Activated CD4-positive, alpha-beta T cell treated with anti-CD3 and anti-CD28 coated beads, Interleukin-2, amount 50 U/mL, for 4 hours (primary cell): ENCODE measurements at places on chromosomes 4 and X.

GRCh38 chrX:25726539-25726938, 411.6 kb upstream of the MAGEB18 start:
- no peak for DNase-seq

GRCh38 chr4:32117693-32118092, 1397.5 kb downstream of the PCDH7 start:
- DNase-seq: no peak

- DNase-seq: no peak
Observed at GRCh38 chr4:68145261-68145660, 15.6 kb upstream of the TMPRSS11F start.

DNA sequence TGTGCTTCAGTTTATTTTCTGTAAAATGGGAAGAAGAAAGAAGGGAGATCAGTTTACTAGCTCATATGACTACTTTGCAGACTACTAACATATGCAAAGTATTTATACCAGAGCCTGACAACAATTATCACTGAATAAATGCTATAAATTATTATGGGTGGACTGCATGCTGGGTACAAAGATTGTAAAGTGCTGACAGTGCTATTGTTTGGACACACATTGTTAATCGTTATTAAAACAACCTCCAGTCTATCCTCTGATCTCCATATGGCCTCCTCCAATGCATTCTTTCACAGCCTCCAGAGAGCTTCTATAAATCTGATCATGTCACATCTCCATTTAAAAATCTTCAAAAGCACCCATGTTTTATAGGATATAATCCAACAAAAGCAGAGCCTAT, 90.1 kb upstream of the HS3ST1 start:
- DNase-seq: no peak

DNA sequence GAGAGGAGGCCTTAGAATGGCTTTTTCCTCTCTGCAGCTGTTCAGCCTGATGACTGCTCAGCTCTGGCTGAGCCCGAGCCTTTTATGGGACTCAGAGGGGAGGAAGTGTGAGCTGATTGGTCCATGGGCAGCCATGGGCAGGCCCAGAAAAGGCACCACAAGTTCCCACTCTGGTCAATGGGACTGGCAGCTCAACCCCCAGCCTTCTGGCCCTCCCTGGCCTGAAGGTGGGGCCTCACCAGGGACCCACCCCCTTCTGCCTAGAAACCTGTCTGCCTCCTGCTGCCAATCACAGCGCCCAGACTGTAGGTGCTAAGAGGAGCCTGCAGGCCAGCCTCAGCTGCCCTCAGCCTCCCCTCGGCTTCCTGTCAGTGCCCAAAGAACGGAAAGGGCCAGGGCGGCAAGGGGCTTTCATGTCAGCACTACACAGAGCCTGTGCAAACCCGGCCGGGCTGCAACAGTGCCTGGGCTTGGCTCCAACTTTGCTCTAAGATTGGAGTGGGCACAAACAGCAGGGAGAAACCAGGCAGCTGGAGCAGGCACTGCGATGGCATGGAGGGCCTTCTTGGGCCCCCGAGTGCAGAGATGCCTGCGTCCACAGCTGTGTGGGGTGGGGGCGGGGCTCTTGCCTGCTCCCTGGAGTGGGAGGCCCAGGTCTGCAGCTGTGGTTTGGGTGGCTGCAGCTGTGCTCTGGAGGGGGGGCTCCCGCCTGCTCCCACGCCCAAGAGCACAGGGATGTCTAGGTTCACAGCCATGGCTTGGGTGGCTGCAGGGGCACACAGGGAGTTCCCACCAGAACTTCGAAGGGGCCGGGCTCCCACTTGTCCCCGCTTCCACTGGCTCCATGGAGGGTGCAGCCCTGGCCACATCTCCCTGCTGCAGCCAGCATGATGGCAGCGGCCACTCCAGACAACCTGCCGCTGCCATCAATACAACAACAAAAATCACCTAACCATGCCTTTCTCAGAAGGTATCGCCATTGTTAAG, 92.6 kb downstream of the NXF2 start:
- DNase-seq: no peak

- no peak for DNase-seq
Observed at GRCh38 chr4:3114377-3114776, 39.9 kb downstream of the HTT start.

- no peak for DNase-seq
Observed at GRCh38 chr4:1728061-1728980, 7.0 kb downstream of the TACC3 start.

GRCh38 chr4:95465010-95465409, 83.8 kb downstream of the UNC5C start:
- DNase-seq: no peak

DNA sequence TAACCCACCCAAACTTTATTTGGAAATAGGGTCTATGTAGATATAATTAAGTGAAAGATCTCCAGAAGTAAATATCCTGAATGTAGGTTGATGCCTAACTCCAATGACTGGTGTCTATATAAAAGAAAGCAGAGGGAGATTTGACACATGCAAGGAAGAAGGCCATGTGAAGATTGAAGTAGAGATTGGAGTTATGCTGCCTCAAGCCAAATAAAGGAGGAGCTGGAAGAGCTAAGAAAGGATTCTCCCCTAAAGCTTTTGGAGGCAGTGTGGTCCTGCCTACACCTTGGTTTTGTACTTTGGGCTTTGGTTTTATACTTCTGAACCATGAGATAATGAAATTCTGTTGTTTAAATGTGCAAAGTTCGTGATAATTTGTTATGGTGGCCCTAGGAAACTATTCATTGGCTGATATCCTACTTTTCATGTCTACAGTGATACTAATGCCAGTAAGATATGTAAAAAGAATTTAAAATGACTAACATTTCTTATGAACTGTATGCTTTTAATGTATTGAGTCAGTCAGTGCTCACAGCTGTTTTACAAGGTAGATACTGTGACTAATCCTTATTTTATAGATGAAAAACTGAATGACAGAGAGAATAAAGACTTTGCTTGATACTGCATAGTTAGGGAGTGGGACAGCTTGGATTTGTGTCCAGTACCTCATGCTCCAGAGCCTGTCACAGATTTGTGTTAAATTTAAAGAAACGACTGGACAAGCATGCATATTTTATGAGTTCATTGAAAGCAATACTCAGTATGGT, 5.9 kb upstream of the RAB40AL start:
- DNase-seq: no peak

DNA sequence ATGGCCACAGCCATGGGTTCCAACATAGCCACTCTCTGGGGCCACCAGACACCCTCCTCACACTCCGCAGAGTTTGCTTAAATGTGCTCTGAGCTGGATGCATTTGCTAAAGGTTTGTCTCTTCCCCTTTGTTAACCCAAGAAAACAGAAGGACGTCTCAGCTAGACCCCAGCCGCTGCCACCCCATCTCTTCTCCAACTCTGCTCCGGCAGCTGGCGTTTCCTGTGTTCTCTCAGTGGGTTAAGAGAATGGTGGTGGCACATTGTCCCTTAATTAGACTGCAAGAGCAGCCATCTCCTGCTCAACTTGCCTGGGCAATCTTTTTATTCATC, 43.7 kb upstream of the FAM9C start:
- no peak for DNase-seq
